ENCODE measurements at places on chromosomes 13 and 19. TPM values are rescaled to one million over a fixed set of nuclear protein-coding genes. Genes with fewer than 3 reads are reported as not detected.

The CBY2 gene
- total RNA-seq = not detected

The MEIOSIN gene
- not detected for total RNA-seq

The ZNF460 gene
- 54.4 TPM for total RNA-seq

The ZNF763 gene
- 0.20 TPM for total RNA-seq

The OLFM4 gene
- total RNA-seq = not detected

The OR7D2 gene
- total RNA-seq = not detected

The FOXA3 gene
- not detected for total RNA-seq

The FXYD3 gene
- not detected for total RNA-seq

The FCAR gene
- total RNA-seq = not detected

The OR4F17 gene
- total RNA-seq = not detected

The HTR2A gene
- total RNA-seq = under 0.01 TPM

The ADM5 gene
- total RNA-seq = 1.2 TPM

The CYP2F1 gene
- not detected for total RNA-seq

The FGF21 gene
- total RNA-seq = not detected

The ZNF665 gene
- 3.7 TPM for total RNA-seq

The KRTDAP gene
- not detected for total RNA-seq

The ETV2 gene
- total RNA-seq = 0.37 TPM

The ZNF724 gene
- 11.1 TPM for total RNA-seq

The SBK2 gene
- not detected for total RNA-seq

The PDX1 gene
- not detected for total RNA-seq

The SLITRK6 gene
- total RNA-seq = under 0.01 TPM

The RINL gene
- total RNA-seq = 4.3 TPM

Measured in subcutaneous preadipocyte (primary cell).